Activated naive CD8-positive, alpha-beta T cell treated with anti-CD3 and anti-CD28 coated beads, Interleukin-2, amount 10 ng/mL, durations not matched to agents 7 days and 5 days (primary cell): ENCODE measurements at places on chromosomes 5 and 9.

- DNase-seq = no peak
These were observed 27.8 kb downstream of the HOMER1 start for GRCh38 chr5:79486116-79486515.

GRCh38 chr9:89768650-89769071, 163.8 kb downstream of the GADD45G start:
- no peak for DNase-seq

GRCh38 chr5:123012321-123012720, 24.2 kb downstream of the PPIC start:
- DNase-seq = no peak

GRCh38 chr5:159107308-159107707, 7.6 kb upstream of the EBF1 start:
- no peak for DNase-seq

- no peak for DNase-seq
These were observed 54.4 kb upstream of the TRAF1 start for GRCh38 chr9:120980951-120981350.

GRCh38 chr5:73388740-73389139, 59.8 kb downstream of the FOXD1 start:
- no peak for DNase-seq

DNA sequence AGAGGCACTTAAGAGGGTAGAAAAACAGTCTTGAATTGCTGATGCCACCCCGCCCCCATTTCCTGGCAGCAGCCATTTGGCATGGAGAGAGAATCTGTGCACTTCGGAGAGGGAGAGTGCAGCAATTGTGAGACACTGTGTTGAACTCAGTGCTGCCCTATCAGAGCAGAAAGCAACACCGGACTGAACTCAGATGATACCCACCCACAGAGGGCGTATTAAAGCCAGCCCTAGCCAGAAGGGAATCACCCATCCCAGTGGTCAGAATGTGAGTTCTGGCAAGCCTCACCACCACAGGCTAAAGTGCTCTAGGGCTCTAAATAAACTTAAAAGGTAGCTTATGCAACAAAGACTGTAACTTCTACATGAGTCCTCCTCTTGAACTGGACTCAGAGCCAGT, 88.4 kb upstream of the RGS7BP start:
- no peak for DNase-seq

DNA sequence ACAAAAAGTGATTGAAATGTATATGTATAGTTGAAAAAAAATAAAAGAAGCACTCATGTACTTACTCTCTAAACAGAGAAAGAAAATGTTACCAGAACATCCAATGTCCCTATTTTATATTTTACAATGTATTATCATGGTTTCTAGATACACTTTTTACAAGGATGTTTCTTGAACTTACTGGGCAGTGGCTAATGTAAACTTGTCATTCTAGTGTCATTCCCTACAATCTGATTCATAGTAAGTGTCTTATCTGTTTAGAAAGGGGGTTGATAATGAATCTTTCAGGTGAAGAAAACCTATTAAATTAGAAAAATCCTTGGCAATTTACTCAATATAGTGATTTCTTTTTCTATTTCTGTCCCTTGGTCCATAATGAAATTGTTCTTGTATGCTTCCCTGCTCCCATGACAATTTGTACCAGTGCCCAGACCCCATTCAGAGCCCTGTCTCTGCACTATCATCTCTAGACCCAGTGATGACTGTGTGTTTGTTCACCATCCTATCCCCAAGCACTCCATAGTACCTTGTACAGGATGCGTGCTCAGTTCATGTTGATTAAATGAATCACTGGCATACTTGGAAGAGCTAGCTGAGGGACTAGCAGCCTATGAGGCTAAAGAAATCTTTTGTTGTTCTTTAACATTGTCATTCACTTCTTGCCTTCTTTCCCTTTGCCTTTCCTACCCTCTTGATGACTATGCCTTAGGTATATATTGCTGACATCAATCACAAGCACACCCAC, 101.2 kb downstream of the HMHB1 start:
- no peak for DNase-seq

DNA sequence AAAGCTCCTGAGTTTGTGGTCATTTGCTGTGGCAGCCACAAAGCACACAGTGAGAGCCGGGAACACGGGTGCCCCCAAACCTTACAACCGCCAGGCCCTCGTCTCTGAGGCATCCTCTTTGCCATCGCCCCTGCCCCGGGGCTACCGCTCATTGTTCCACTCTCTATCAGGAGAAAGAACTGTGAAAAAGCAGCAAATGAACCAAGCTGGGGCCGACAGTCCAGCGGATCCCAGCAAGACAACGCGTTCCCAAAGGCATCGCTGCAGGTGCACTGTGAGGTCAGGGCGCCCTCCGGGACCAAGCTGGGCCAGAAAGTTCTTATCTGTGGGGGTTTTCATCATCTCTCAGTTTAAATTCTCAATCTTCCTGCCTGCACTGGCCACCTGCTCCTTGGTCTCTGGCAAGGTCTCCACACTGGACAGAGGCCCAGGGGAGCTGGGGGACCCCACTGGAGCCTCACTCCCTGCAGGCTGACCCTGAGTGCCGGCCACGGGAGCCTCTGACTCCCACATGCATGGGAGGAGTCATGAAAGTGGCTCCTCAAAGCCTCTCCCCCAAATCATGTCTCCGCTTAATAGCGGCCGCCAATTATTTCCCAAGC, 32.1 kb downstream of the VAV2 start:
- no peak for DNase-seq

DNA sequence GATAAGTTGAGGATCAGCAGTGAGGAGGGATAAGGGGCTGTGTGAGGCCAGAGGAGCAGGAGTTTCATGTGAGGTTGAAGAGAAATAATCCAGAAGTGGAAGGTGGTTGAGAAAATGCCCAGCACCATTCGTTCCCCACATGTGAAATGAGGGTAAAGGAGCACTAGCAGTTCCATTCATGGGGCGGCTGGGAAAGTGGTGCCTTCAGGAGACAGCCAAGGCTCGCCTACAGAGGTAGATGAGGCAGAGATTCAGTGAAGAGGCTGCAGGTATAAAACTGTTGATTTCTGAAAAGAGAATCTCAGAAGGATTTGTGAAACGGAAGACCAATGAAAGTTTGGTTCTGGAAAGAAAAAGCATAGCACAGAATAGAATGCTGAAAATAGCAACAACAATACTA, 272.6 kb downstream of the MSX2 start:
- no peak for DNase-seq

- peak; percentile 77 for DNase-seq
These were observed 20.2 kb downstream of the IGIP start for GRCh38 chr5:140145818-140146522.

GRCh38 chr9:88754452-88754851, 219.5 kb downstream of the NXNL2 start:
- DNase-seq = no peak

GRCh38 chr5:38799556-38800377, 46.0 kb upstream of the OSMR start:
- DNase-seq = no peak

DNA sequence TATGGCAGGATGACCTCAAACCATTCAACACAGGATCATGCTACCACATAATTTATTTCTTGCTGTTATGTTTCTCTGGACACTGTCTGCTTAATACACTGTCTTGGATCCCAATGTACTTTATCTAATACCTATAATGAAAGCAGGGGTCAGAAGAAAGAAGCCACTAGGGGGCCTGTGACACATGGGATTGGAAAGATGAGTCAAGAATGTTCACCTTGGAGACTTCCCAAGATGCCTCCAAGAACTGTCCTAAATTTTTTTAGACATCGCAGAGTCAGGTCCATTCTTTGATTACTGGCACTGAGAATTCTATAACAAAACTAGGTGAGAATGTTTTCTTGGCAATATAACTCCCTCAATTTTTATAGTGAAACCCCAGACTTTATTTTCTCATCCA, 305.8 kb upstream of the SMARCA2 start:
- DNase-seq = no peak

GRCh38 chr9:96062031-96062430, 186.5 kb downstream of the ERCC6L2 start:
- DNase-seq = no peak

GRCh38 chr9:85199866-85200495, 530.5 kb downstream of the NTRK2 start:
- DNase-seq = no peak

- DNase-seq = peak; percentile 59
These were observed 10.5 kb upstream of the TRIM36 start for GRCh38 chr5:115180165-115180709.

GRCh38 chr5:56269216-56269927, 36.2 kb upstream of the ANKRD55 start:
- DNase-seq = no peak

DNA sequence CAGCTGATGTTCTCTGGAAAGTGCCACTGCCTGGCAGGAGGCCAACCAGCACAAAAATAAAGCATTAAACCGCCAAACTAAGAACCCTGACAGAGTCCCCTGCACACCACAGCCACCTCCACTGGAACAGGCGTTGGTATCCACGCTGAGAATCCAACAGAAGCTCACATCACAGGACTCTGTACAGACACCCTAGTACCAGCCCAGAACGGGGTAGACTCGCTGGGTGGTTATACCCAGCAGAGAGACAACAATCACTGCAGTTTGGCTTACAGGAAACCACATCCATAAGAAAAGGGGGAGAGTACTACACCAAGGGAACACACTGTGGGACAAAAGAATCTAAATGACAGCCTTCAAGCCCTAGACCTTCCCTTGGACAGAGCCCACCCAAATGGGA, 15.0 kb upstream of the POU5F2 start:
- DNase-seq = no peak

- peak; percentile 82 for DNase-seq
These were observed 12.2 kb upstream of the OR13J1 start for GRCh38 chr9:35882263-35882848.

- DNase-seq = no peak
These were observed 52.5 kb downstream of the GADD45G start for GRCh38 chr9:89657295-89657694.

- no peak for DNase-seq
These were observed 41.5 kb downstream of the GCNT4 start for GRCh38 chr5:75010838-75011237.
